Lower lobe of right lung (tissue), 2 donors: ENCODE measurements at places on chromosomes 3 and 15.

DNA sequence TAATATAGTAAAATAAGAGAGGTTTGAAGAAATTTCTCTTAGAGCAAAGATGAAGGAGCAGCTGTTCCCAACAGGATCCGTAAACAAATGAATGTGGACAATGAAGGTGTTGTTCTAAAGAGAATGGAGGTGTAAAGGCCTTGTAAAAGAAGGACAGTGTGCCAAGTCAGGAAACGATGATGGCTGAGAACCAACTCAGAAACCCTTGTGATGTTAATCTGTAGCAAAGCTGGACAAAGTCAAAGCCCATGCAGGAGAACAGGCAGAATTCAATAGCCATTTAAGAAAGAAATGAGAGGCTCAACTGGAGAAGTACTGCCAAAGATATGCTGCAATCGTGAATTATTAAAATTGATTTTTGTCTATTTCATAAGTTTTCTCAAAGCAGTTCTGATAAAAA is 192.2 kb downstream of the MBNL1 start:
- no peak for DNase-seq

- DNase-seq = no peak
Measured at GRCh38 chr3:69081583-69082262, 1.6 kb upstream of the UBA3 start.

DNA sequence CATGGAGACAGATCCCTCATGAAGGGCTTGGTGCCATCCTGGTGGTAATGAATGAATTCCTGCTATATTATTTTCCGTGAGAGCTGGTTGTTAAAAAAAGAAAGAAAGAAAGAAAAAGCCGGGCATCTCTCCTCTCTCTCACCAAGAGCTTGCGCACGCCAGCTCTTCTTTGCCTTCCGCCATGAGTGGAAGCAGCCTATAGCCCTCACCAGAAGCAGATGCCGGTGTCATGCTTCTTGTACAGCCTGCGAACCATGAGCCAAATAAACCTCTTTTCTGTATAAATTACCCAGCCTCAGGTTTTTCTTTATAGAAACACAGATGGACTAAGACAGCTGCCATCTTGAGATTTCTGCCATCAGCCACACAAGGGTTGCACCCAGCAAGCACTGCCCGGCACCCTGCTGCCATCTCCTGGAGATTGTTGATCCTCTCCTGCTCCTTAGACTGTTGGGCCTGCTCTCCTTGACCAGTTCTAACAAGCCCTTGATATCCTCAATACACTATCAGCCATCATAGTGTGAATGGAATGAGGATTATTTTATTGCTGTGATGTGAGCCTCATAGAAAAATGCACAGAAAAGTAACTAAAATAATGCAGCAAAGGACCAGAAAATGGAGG is 3.5 kb upstream of the AHSG start:
- DNase-seq = no peak

- peak; percentile 70 for DNase-seq
Measured at GRCh38 chr3:172106989-172107388, 67.6 kb downstream of the FNDC3B start.

- no peak for DNase-seq
Measured at GRCh38 chr3:157861076-157861765, 245.0 kb downstream of the SHOX2 start.

- DNase-seq = no peak
Measured at GRCh38 chr3:150599611-150600297, 3.4 kb upstream of the SELENOT start.

GRCh38 chr3:195757827-195758226 is 37.0 kb downstream of the MUC20 start:
- no peak for DNase-seq

GRCh38 chr3:53705024-53705745 is 141.0 kb downstream of the CHDH start:
- DNase-seq = no peak

GRCh38 chr15:90151989-90152645 is 49.0 kb upstream of the SEMA4B start:
- no peak for DNase-seq

GRCh38 chr15:53808058-53808706 is 48.7 kb upstream of the WDR72 start:
- no peak for DNase-seq

- DNase-seq = peak; percentile 65
Measured at GRCh38 chr3:14405360-14406238, 3.2 kb downstream of the SLC6A6 start.

DNA sequence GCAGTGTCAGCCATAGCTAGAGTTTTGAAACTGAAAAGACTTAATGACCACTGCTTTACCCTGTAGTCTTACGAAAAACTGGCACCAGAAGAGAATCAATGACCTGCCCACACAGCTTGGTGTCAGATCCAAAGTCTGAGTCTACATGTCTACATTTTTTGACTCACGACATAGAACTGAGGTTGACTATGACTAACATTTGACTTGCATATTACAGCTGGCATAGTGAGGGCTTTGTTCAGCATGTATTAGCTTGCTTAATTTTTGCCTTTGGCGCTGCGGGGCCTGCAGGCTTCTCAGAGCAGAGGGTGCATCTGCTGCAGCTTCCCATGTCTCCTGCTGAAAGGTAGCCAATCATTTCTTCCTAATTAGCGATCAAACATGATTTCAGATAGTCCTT is 167.0 kb downstream of the EBLN2 start:
- no peak for DNase-seq
